ENCODE measurements at places on chromosomes 12 and 14. TPM values are rescaled to one million over a fixed set of nuclear protein-coding genes. Genes with fewer than 3 reads are reported as not detected.
A peak's percentile ranks its signal among the peaks of the same experiment; 100 is the strongest.

DNA sequence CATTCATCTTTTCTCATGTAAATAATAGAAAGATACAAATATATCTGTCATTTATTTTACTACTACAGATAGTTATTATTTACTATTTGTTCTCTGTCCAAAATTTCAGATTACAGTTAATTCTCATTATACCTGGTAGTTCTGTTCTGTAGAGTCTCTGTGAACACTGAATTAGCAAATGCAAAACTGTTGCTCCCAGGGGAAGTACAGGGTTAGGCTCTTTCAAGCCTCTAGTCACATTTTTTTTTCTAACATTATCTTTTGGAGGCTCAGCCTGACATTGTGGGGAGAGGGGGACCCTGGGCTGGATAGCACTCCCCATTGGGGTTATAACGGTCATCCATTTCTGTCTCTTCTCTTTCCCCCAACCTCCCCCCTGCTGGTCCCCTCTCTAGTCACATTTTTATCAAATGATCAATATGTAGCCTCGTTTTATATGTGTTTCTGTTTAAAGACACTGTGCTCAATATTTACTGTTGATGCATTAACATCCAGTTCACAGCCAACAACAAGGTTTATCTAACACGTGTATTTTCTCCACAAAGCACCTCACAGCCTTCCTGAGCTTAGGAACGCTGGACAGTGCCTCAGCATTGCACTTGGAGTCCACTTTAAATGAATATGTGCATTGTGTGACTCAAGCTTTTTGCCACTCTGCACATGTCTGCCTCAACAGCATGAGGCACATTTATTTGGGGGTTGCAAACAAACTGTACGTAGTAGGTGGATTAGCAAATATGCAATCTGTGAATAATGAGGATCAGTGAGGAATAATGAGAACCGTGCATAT is 4.7 kb downstream of the SMCO2 start:
- DNase-seq = no peak

DNA sequence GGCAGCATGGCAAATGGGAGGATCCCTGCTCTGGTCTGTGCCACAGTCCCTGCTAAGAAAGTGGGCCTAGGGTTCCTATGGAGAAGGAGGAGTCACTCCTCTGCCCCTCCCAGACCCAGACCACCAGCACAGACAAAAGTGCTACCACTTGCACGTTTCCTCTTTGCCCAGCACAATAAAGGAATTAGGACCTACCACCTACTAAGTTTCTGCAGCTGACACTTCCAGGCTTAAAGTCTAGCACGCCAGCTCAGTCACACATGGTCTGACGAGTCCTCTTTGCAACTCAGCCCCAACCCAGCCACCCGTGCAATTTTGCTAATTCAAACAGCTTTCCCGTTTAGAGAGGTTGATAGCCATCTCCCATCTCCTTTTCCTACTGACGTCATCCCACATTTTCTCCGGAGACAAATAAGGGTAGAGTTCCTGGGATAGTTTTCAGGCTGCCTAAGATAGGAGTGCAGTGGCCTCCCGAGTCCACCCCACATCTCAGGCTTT is 66.2 kb upstream of the PTGR2 start:
- peak; percentile 42 for DNase-seq

The HSPB8 gene
- 46.0 TPM for total RNA-seq

GRCh38 chr12:92604786-92605185 is 98.0 kb upstream of the PLEKHG7 start:
- DNase-seq = no peak

DNA sequence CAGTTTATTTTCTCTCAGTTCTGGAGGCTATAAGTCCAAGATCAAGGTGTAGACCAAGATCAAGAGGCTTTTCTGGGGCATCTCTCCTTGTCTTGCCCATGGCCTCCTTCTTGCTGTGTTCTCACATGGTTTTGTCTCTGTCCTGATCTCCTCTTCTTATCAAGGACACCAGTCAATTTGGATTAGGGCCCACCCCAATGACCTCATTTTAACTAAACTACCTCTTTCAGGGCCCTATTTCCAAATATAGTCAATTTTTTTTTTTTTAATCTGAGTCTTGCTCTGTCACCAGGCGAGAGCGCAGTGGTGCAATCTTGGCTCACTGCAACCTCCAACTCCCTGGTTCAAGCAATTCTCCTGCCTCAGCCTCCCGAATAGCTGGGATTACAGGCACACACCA is 50.8 kb downstream of the TSHR start:
- no peak for DNase-seq

GRCh38 chr14:95008445-95009217 is 148.7 kb downstream of the DICER1 start:
- DNase-seq = no peak

DNA sequence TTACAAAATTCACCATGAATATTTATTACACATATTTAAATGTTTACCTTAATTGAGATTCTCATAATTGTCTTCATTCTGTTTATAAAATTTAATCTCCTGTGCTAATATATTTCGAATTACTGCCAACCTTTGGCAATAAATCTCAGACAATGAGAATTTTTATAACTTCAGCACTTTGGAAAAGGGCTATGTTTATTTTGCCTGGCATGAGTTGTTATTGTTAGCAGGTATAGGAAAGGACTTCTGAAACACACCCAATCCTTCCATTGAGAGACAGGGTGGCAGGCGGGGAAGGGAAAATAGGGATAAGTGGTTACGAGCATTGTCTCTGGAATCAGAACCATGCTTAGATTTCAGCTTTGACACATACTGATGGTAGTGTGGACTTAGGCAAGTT is 12.1 kb upstream of the MSRB3 start:
- no peak for DNase-seq

The SLC7A7 gene
- 0.74 TPM for total RNA-seq

DNA sequence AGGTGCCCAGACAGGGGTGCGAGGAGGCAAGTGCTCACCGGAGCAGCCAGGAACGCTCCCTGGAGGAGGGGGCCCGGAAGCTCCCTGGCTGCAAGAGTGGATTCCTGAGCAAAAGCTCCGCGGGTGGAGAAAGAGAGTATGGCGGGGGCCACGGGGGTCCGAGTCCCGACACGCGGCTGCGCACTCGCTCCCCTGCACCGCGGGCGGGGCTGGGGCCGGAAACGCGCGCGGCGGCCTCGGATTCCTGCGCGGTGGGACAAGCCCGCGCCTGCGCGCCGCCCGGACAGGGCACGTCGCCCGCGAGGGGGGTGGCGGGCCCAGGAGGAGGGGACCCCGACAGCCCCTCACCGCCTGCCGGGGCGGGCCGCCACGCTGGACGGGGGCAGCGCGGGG is 27.8 kb upstream of the GPR132 start:
- DNase-seq = no peak

GRCh38 chr12:28620281-28620680 is 430.0 kb downstream of the CCDC91 start:
- no peak for DNase-seq

GRCh38 chr14:50961605-50962221 is 17.4 kb upstream of the PYGL start:
- peak; percentile 90 for DNase-seq

DNA sequence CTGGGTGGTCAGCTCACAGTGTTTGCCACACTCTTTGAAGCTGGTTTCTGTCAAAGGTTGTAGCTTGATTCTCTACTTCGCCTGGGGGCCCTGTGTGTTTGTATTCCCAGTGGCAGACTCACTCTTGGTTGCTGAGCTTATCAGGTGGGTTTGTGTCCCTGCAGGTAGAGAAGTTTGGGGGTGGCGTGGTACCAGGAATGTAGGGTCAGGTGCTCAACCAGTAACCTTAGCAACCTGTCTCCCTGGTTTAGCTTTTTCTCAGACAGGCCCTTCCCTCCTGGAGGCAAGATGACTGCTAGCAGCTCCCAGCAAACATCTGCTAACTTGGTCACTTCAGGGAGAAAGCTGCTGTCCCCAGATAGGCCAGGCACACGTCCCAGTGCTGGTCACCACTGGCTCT is 352.2 kb downstream of the AACS start:
- no peak for DNase-seq

GRCh38 chr14:35344107-35344807 is 52.1 kb downstream of the PSMA6 start:
- no peak for DNase-seq

- no peak for DNase-seq
These were observed 44.0 kb downstream of the FOXN4 start for GRCh38 chr12:109264943-109265650.

- DNase-seq = no peak
These were observed 80.6 kb downstream of the MAP1LC3B2 start for GRCh38 chr12:116639765-116640164.

- no peak for DNase-seq
These were observed 81.9 kb upstream of the ZFP36L1 start for GRCh38 chr14:68874746-68875155.

DNA sequence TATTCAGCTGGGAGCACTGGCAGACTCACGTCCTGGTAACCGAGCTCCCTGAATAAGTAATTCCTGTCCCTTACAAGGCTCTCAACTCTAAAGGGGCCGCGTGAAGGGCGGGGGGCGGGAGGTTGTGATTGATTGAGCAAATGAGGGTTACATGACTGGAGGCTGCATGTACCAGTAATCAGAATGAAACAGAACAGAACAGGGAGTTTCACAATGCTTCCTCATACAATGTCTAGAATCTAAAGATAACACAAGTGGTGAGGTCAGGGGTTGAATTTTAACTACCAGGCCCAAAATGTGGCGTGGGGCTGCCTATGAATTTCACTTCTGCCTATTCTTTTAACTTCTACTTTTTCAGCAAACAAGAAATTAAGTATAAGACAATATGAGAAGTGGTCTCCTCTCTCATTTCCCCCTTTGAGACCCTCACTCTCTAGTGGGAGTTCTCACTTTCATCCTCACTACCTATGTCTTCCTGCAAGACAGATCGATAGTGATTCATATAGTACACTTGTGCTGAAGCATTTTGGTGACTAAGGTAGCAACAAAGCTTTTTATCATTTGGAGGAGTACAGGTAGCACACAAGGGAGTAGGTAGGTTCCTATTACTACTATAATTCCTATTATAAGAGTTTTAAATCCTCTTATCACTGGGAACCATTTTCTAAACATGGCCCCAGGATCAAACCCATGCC is 239.8 kb downstream of the KTN1 start:
- no peak for DNase-seq

DNA sequence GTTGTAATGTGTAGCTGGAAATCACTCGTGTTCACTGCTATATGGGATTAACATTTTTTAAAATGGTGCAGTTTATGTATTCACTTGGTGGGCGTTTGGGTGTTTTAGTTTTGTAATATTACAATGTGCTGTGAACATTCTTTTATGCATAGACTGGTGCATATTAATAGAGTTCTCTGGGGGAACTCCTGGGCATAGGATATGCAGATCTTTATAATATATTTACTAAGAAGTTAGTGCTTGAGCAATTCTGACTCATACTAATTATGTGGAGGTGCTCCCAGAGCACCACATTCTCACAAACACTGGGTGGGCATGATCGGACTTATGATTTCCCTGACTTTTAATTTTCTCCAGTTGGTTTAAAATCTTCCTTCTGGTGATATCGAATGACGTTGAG is 342.3 kb downstream of the PDZRN4 start:
- DNase-seq = no peak

- DNase-seq = no peak
These were observed 12.6 kb upstream of the DENND5B start for GRCh38 chr12:31603546-31604009.

- DNase-seq = no peak
These were observed 85.1 kb upstream of the CCDC198 start for GRCh38 chr14:57578801-57579200.

DNA sequence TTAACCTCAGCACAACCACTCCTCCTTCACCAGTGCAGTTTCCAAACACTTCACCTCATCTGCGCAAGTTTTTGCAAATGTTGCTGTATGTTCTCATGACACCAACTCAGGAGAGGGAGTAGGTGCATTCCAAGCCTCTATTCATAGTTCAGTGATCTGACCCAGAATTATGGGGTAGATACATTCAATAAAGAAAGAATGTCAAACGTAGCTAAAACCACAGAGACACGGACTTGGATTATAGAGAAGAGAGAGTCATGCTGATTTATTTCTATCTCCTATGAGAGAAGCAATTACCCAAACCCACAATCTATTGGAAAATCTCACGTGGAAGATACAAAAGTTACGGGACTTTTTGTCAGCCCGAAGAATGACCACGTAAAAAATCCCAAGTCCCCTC is 1006.0 kb upstream of the TMEM132C start:
- no peak for DNase-seq

The KRT78 gene
- total RNA-seq = not detected
